Bronchial epithelial cell (primary cell): ENCODE measurements at places on chromosomes 4 and X. TPM values are rescaled to one million over a fixed set of nuclear protein-coding genes. Genes with fewer than 3 reads are reported as not detected.

DNA sequence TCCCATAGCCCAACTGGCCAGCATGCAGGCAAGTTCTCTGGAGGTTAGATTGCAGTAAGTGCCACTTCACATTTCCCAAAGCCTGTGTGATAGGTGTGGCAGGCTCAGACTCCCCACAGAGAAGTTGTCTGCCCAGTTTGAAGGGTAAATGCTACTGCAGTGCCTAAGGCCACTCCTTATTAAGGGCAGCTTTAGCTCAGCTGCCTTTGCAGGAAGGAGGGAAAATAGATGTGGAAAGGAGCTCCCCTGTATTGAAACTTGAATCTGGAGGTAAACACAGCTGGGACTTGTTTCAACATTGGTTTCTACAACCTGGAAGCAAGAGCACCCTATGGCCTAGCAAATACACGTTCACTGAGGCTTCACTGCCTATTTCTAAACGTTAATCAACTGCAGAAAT lies 22.4 kb downstream of the NEXMIF start:
- no peak for DNase-seq

GRCh38 chr4:8914461-8915171 lies 43.0 kb upstream of the HMX1 start:
- DNase-seq: no peak

GRCh38 chr4:75907966-75908365 lies 5.7 kb upstream of the PPEF2 start:
- no peak for DNase-seq

DNA sequence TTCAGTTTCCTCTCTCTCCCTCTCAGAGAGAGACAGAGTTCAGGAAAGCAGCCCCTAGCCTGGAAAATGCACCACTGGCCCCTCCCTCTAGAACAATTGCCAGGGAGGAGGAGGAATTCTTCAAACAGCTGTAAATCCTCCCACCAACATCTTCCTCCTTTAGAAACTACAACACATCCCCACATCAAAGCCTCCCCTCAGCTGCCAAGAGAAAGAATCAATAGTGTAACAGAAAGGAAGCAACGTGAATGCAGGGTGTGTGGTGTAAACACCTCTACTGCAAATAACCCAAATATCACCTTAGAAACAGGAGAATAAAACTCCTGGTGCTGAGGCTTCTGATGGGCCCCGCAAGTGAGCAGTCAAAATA lies 249.9 kb upstream of the GATB start:
- DNase-seq: no peak

The NPY2R gene
- not detected in 2 replicates for total RNA-seq

DNA sequence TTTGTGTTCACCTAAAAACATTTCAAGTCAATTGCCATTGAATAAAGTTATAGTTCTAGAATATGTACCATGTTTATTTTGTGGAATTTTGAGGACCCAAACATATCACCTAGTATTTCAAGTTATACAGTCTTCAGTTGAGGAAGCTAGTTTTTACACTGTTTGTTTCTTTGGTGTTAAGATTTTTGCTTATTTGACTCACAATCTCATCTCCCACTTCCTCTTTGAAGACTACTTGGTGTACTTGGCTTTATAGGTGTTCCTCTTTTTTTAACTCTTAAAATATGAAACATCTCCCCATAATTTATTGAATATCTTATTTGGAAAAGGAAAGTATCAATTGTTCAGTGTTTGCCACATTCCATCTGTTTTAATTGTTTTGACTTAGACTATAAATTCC lies 675.4 kb downstream of the RAPGEF2 start:
- no peak for DNase-seq

The GLOD5 gene
- not detected in 2 replicates for total RNA-seq

- no peak for DNase-seq
These were observed 214.2 kb downstream of the GPC3 start for GRCh38 chrX:133771086-133771646.
